ENCODE measurements at places on chromosomes 13 and 19.

- DNase-seq = peak; percentile 48
Measured at GRCh38 chr19:48752496-48753365, at the start of gene FUT1. Gene FUT1 (minus strand): TSS chr19:48752641. CDS start chr19:48751281, 1,360 bp downstream.

DNA sequence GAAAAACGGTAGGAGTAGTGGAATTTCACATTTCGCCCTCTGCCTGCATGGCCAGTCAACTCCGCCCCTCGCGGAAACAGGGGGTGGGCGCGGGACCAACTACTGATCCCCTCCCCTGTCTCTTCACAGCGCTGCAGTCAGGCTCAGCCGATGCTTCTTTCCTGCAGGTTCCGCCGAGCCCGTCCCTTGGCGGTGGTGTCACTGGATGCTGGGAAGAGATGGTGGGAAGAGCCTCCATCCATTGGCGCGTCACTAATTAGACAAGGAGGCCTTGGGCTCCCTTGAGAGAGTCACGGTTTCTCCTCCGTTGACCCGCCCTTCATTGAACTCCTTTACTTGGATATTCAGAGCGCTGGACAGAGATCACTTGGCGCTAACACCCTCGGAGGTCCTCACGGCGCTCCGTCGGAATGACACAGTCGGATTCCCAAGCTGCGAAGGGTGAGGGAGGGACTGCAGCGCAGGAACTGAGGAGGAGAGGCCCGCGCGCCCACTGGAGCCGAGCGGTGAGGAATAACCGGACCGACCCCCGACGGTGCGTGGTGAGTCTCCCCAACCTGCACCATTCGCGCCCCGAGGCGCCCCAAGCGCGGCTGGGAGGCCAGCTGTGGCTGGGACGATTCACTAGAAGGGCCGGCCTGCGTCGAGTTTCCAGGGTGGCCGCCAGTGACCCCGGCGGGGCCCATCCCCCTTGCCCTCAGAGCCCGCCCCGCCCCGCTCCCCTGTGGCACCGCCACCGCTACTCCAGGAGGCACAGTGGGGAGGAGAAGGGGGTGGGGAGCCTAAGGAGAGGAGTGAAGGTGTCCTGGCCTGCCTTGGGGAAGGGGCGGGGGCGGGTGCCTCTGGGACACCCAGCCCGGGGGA, 11.2 kb upstream of the CEACAM21 start:
- peak; percentile 44 for DNase-seq

GRCh38 chr13:44758630-44759383, 182.7 kb upstream of the TSC22D1 start:
- no peak for DNase-seq

DNA sequence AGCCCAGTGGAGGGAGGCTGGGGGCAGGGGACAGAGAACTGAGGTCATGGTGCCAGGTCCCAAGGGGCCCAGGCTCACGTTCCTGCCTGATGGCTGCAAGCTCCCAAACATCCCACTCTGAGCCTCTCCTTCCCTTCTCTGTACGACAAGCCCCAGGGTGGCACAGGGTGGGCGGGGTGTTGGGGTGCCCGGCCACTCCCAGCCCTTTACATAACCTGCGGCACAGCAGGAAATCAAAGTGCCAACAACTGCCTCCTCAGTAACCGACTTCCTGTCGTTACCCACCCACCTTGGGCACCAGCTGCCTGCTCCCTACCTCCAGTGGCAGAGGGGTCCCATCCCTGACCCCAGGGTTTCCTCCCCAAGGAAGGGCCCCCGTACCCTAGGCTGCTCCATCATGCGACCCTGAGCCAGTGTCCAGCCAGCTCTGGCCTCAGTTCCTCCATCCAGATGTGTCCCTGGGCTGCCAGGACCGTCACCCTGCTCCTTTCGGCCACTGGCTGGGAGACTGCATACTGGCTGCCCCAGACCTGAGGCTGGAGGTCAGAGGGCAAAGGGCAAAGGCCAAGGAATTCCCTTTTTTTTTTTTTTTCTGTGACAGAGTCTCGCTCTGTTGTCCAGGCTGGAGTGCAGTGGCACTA, 27.7 kb upstream of the NFIC start:
- DNase-seq = peak; percentile 86

- DNase-seq = no peak
Measured at GRCh38 chr19:56108447-56109195, 12.5 kb downstream of the ZNF787 start.

DNA sequence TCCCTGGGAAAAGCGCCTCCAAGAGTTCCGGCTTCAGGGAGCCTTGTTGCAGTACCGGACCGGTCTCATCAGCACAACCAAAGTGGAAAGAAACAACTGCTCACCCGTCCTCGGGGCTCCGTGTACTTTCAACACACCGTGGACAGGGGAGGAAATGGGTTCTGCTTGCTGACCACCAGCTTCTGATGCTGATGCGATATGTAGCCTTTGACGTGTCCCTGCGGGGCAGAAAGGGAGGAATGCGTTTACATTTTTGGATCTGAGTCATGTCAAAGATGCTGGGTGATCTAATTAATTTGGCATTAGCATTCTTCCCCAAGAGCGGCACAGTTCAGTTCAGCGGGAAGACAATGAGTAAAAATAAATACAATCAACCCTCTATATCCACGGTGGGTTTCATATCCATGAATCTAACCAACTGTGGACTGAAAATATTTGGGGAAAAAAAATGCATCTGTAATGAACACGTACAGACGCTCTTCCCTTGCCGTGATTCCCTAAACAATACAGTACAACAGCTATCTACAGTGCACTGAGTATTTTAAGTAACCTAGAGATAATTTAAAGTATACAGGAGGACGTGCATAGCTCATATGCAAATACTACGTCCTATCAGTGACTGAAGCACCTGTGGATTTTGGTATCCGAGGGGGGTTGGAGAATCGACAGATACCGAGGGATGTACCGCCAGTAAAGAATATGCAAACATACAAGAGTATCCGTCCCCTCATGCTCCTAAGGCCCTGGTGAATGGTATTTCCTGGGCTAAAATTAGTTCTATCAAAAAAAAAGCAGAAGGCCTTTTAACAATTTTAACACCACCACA, 19.8 kb downstream of the PROZ start:
- no peak for DNase-seq

- DNase-seq = no peak
Measured at GRCh38 chr13:80040981-80041317, 300.0 kb downstream of the SPRY2 start.

DNA sequence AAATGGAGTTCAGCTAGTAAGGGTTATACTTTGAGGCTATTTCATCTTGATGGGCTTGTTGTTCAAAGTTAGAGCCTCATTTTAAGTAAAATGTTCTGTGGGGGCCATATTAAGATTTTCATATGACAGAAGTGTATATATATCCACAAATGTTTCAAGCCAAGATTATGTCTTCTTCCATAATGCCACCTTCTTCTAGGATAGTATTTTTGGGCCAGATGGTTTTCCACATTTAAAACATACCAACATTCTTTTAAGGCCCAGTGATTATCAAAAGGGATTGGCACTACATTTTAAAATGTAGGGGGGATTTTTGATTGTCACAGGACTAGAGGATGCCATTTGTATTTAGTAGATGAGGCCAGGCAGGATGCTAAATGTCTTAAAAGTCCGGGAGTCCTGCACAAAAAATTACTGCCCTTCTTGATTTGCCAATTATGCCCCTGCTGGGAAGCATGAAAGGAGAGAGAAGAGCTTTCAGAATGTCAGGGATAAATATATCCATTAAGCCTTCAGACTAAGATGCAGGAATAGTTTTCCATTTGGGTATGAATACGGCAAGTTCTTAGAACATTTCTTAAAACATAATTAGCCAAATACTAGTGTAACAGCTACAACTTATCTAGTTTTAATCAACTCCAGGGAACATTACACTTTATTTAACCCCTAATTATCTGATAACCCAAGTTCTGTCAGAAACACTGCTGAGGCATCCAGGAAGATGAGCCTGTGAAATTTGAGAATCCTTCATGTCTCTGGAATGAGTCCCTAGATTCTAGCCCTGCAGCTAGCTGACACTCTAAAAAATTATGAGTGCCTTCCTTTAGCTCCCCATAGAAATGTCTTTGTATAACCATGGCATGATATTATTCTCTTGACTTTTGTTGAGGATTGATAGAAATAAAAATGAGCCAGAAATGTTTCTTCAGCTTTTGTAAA, 34.0 kb downstream of the ITM2B start:
- no peak for DNase-seq

- no peak for DNase-seq
Measured at GRCh38 chr19:18725841-18726770, 42.6 kb downstream of the CRTC1 start.

DNA sequence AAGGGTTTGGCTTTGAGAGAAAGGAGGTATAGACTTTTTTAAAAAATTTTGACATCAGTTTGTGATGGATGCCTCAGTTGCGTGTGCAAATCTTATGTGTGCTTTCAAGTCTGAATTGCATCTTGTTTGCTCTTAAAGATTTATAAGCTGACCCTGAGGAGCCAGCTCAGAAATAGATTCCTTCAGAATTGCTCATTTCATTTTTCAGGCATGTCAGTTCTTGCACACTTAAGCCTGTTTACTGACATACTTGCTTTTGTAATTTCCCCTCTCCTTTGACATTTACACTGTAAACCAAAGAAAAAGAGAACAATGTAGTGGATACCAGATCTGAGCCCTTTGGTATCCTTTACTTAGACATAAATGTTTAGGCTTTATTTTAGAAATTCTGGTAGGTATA, 87.6 kb downstream of the RNF17 start:
- no peak for DNase-seq

DNA sequence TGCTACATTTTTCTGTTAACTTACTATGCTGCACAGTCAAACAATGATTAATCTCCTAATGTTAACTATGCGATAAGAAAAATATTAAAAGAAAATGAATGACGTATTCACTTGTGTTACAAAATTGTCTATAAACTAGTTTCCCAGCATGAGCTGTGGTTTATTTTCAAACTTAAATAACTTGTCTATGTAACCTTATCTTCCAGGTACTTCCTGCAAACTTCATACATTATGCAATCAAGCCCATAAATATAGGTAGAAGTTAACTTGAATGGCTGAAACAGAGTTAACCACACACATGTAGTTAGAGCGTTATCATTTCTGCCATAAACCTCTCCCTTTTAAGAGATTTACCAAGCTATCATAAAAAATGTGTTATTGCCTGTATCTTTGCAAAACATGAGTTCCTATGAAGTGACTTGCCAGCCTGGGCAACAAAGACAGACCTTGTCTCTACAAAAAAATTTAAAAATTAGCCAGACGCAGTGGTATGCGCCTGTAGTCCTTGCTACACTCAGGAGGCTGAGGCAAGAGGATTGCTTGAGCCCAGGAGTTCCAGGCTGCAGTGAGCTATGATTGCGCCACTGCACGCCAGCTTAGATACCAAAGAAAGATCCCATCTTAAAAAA, 17.7 kb upstream of the KLF5 start:
- DNase-seq = no peak

GRCh38 chr19:40560092-40560507, 16.6 kb upstream of the SHKBP1 start:
- DNase-seq = no peak

DNA sequence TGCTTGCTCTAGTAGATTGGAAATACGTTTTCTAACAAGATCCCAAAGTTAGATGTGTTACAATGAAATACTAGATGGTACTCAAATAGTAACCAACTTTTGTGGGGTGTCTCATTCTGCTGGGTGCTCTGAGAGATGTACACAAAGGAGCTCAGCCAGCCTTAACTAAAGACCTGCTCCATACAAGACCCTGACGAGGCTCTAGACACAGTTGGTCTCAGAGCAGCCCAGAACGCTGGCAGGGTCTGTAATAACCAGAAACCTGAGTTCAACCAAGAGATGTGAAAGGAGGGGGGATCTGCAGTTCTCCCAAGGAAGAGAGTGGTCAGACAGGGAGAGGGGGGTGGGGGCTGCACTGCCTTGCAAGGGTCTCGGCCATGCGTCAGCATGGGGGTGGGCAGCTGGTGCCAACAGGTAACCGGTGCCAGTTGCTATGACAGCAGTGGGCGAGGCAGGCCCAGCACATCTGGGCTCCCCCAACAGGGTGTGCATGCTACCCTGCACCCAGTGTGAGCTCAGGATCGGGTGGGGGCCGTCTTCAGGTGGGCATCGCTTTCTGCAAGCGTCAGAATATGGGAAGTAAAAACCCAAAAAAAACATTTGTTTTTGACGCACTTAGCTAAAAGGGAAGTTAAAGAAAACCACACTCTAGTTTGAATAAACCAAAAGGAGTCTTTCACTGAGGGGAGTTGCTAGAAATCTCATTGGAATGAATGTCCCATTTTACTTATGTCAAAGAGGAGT, 68.0 kb upstream of the GPR183 start:
- peak; percentile 66 for DNase-seq

- no peak for DNase-seq
Measured at GRCh38 chr13:114108894-114109293, 23.5 kb downstream of the RASA3 start.

GRCh38 chr19:41795031-41795461, 1.3 kb upstream of the CEACAM3 start:
- peak; percentile 73 for DNase-seq

- no peak for DNase-seq
Measured at GRCh38 chr13:22482496-22483000, 698.2 kb upstream of the SGCG start.

- DNase-seq = no peak
Measured at GRCh38 chr13:20561741-20562140, 5.2 kb upstream of the IFT88 start.

GRCh38 chr19:38004186-38004520, 97.1 kb downstream of the SIPA1L3 start:
- DNase-seq = no peak

- DNase-seq = peak; percentile 21
Measured at GRCh38 chr13:114145256-114145655, 12.8 kb upstream of the RASA3 start.

- peak; percentile 49 for DNase-seq
Measured at GRCh38 chr19:13118424-13119193, 545 bp downstream of the NACC1 start.

GRCh38 chr19:55319785-55320184, 5.4 kb downstream of the TMEM150B start:
- DNase-seq = no peak

DNA sequence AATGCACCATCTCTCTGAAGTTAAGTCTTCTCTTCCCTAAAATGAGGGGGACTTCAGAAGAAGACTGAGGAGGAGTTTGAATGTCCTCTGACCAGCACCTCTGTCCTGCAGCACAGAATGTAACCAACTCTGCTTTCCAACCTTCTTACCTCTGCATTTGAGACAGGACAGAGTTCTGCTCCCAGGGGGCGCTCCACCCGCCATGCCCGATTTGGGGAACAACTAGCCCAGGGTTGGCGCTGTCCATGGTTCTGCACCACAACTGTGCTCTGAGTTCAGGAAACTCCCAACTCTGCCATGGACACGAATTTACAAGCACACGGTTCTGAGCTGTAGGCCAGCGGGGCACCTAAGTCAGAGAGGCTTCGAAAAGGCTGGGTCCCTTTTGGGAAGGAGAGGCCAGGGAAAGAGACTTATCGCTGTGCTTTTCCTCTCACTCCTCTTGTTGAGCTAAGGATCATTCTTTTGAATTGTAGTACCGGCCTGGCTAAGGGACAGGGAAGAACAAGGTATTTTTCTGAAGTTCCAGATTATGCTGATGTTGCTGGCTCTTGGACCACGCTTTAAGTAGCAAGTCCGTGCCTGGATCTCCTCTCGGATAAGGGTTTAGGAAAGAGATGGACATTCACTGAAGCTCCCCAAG, 22.2 kb downstream of the SIGLEC5 start:
- peak; percentile 66 for DNase-seq

- DNase-seq = no peak
Measured at GRCh38 chr13:51912511-51913225, 50.9 kb downstream of the CCDC70 start.

GRCh38 chr19:54247106-54247930, 4.7 kb upstream of the LILRA6 start:
- DNase-seq = no peak

Data from CD4-positive, alpha-beta T cell treated with Interleukin-17A for 4 hours (primary cell).